ENCODE measurements at places on chromosomes 5 and 9.

- no peak for DNase-seq
These were observed 714.6 kb downstream of the CDH9 start for GRCh38 chr5:26323794-26324193.

GRCh38 chr5:177366528-177367322 is 9.0 kb downstream of the RGS14 start:
- DNase-seq: peak; percentile 92

GRCh38 chr5:127296321-127296720 is 5.7 kb downstream of the MEGF10 start:
- peak; percentile 79 for DNase-seq

- DNase-seq: peak; percentile 46
These were observed 106.0 kb downstream of the FRMD3 start for GRCh38 chr9:83432104-83432627.

All from GM23248 (cell line).